ENCODE measurements at places on chromosomes 16 and 17. TPM values are rescaled to one million over a fixed set of nuclear protein-coding genes. Genes with fewer than 3 reads are reported as not detected.

Gene WFIKKN1
- 0.08 TPM for total RNA-seq

Gene NPIPB9
- total RNA-seq, result 0.35 TPM

Gene RAB11FIP4
- 18.3 TPM for total RNA-seq

Gene KRTAP16-1
- total RNA-seq, result not detected

Gene AOC3
- 0.23 TPM for total RNA-seq

Gene TAT
- total RNA-seq, result not detected

Gene KRTAP1-1
- not detected for total RNA-seq

Gene TMC5
- not detected for total RNA-seq

Gene CCL14
- total RNA-seq, result not detected

Gene NPIPA5
- total RNA-seq, result 1.5 TPM

Gene PDIA2
- 0.23 TPM for total RNA-seq

Gene YBX2
- not detected for total RNA-seq

Gene SLC52A1
- 0.15 TPM for total RNA-seq

Gene GPR179
- total RNA-seq, result not detected

Gene CALB2
- total RNA-seq, result 0.08 TPM

Gene TP53
- 14.3 TPM for total RNA-seq

Gene MAPK7
- total RNA-seq, result 11.2 TPM

Gene NKD1
- under 0.01 TPM for total RNA-seq

Gene KRT26
- not detected for total RNA-seq

Gene CASKIN2
- 4.4 TPM for total RNA-seq

Gene LRRC75A
- 0.82 TPM for total RNA-seq

Gene KRTAP3-2
- not detected for total RNA-seq

Gene TBC1D3H
- total RNA-seq, result not detected

Gene HOXB4
- total RNA-seq, result 0.35 TPM

Gene CD300E
- not detected for total RNA-seq

Gene IL21R
- total RNA-seq, result 1.9 TPM

Gene CDYL2
- total RNA-seq, result 3.2 TPM

Gene KRTAP4-3
- not detected for total RNA-seq

Gene MRPS23
- 54.5 TPM for total RNA-seq

Gene RHBDL1
- 6.6 TPM for total RNA-seq

Measured in smooth muscle cell of the coronary artery (primary cell).